Lower leg skin (tissue), 4 donors: ENCODE measurements at places on chromosomes 3 and 15.

GRCh38 chr15:40081691-40082194 is 26.9 kb downstream of the BMF start:
- DNase-seq = peak; percentile 73

GRCh38 chr15:58016581-58017175 is 48.8 kb downstream of the ALDH1A2 start:
- no peak for DNase-seq

DNA sequence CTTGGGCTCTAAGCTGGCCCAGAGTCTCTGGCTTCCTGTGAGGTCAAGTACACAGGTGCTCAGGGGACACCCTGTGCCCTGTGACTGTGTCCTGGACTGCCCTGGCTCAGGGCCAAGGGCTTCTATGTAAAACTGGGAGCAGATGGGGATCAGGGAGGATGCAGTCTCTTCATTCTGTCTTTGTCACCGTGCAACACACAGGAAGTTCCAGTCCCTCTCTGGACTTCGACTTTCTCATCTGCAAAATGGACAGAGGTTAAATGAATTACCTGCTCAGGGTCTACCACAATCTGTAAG is 61.9 kb upstream of the TLE3 start:
- DNase-seq = no peak

DNA sequence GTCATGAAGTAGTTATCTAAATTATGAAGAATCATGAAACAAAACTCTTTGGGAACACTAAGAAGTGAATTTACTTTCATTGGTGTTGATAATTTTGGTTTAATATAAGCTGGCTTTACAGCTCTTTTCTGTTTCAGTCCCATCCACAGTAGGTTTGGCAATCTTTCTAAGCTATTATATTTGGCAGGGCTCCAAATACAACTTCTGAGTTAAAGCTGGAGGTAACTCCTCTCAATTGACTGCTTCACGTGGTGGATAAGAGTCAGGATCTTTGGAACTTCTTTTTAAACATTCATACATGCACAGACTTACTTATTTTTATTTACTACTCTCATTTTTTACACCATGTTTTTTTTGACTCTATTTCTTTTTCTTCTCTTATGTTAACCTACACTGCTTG is 106.5 kb upstream of the EPHA3 start:
- no peak for DNase-seq

DNA sequence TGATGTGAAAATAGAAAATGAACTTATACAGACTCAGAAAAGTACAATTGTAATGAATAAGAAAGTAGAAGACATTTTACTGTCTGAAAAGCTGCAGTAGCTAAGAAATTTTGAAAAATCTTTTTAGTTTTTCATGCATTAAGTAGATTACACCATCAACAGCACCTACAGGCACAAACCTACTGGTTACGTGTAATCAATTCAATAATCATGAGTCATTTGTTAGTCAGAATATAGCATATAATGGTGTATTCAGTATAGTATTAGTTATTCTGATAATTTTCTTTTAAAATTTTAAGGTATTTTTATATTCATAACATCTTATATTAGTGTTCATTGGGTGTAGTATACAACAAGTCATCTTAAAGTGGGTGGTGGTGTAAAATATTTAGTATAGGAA is 550.5 kb upstream of the GBE1 start:
- no peak for DNase-seq

DNA sequence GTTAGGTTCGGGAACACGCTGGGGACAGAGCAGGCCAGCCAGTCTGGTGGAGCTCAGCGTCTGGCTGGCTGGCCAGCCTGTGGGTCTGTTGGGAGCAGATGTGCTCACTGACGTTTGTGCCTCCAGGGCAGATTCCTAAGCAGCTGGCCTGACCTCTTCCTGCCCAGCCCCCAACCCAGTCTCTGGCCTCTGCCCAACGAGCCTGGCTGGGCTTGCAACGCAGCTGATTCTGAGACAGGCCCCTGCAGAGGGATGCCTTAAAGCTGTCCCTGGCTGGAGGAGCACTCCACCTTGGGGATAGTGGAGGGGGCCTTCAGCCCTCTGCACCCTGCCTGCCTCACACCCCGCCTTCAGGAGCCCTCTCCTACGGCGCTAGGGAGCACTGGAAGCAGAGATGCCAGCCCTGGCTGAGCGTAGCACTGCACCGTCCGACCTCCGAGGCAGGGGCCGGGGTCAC is 46.0 kb downstream of the KLF13 start:
- DNase-seq = peak; percentile 94

GRCh38 chr3:186172353-186172752 is 63.5 kb upstream of the ETV5 start:
- no peak for DNase-seq
